Activated CD4-positive, alpha-beta memory T cell treated with anti-CD3 and anti-CD28 coated beads for 36 hours (primary cell): ENCODE measurements at places on chromosomes 13 and 19.

GRCh38 chr13:55615081-55615480, 1525.6 kb upstream of the PRR20A start:
- DNase-seq: no peak

GRCh38 chr19:47561440-47562057, 11.4 kb downstream of the ZNF541 start:
- DNase-seq: no peak

DNA sequence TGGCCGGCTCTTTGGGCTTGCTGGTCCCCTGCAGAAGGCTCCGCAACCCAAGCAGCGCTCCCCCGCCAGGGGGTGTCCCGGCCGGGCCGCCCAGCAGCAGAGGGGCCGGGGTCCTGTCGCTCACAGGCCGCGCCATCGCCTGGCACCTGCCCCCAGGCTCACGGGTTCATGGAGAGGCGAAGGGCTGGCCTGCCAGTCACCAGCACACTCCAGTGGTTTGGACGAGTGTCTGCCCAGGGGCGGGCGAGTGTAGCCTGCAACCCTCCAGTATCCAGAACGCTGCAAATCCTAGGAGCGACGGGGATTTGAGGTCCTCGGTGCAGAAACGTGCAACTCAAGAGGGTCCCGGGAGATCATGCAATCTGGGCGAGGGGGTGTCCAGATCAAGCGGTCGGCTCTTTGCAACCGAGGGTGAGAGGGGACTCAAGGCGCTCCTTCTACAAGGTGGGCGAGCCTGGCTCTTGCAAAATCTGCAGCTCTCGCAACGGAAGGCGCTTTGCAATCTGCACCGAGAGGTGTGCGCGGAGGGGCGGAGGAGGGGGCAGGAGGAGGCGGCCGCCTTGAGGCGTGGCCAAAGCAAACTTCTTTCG, at the start of gene DBP:
Gene DBP, minus strand, starts transcription at position 521 of the 590 bp plus-strand sequence. Its CDS starts 385 bp downstream, at position 136.
- no peak for DNase-seq

GRCh38 chr13:113157929-113158747, at the start of gene PROZ:
Gene PROZ, plus strand, starts transcription at chr13:113158648. Its CDS starts 13 bp downstream, at chr13:113158661.
- peak; percentile 0 for DNase-seq

DNA sequence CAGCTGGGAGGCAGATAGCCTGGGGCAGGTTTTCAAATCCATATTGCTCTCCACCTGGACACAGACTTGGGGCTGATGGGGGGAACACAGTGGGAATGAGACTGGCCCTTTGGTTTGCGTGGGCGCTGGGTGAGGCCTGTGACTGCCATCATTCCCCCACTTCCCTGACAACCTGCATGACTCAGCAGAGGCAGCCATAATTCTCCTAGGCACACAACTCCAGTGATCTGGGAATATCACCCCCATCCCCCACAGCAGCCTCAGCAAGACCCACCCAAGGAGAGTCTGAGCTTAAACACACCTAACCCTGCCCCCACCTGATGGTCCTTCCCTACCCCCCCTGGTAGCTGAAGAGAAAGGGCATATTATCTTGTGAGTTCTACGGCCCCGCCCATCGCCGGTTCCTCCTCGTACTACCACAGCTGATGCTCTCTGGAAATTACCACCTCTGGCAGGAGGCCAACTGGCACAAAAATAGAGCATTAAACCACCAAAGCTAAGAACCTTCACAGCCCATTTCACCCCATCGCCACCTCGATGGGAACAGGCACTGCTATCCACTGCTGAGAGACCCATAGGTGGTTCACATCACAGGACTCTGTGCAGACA, 71.0 kb downstream of the RNF17 start:
- DNase-seq: no peak

- peak; percentile 38 for DNase-seq
Measured at GRCh38 chr19:36032251-36033104, at the start of gene CLIP3. Gene CLIP3, minus strand, starts transcription at chr19:36032873. Its CDS starts 516 bp downstream, at chr19:36032357.

- no peak for DNase-seq
Measured at GRCh38 chr13:25946321-25946720, 105.5 kb downstream of the SHISA2 start.

DNA sequence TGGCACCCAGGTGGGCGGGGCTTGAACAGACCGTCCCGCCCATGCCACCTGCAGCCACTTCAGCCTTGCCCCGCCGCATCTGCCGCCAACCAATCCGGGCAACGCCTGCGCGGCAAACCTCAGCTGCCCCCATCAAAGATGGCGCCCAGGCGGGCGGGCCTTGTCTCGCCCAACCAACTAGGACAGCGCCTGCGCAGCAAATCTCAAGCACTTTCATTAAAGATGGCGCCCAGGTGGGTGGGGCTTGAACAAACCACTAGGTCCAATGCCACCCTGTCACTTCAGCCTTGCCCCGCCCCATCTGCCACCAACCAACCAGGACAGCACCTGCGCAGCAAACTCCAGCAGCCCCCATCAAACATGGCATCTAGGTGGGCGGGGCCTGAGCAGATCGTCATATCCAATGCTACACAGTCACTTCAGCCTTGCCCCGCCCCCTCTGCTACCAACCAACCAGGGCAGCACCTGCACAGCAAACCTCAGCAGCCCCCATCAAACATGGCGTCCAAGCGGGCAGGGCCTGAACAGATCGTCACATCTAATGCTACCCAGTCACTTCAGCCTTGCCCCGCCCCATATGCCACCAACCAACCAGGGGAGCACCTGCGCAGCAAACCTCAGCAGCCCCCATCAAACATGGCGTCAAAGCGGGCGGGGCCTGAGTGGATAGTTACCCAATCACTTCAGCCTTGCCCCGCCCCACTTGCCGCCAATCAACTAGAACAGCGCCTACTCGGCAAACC, 1.4 kb downstream of the PEG3 start:
- DNase-seq: no peak

GRCh38 chr13:47226516-47226915, 329.7 kb upstream of the HTR2A start:
- DNase-seq: no peak

DNA sequence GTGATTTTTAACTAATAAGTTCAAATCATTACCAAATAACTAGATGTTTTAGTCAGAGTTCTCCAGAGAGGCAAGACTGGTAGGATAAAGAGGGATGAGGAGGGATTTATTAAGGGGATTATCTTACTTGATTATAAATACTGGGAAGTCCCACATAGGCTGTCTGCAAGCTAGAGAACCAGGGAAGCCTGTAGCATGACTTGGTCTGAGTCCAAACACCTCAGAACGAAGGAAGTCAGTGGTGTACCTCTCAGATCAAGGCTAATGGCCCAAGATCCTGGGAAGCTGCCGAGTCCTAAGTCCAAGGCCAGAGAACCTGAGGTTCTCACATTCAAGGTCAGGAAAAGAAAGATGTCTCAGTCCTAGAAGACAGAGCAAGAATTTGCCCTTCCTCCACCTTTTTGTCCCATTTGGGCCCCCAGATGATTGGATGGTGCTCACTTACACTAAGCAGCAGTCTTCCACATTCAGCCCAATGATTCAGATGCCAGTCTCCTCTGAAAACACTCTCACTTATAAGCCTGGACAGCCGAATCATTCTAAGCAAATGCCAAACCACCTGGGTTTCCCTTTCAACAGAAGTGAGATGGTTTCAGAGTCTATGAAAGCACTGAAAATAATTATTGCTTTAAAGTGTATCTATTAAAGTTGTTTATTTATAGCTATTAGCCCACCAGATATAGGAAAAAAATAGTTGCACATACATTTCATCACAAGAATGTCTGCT, 1599.2 kb downstream of the OLFM4 start:
- DNase-seq: no peak

DNA sequence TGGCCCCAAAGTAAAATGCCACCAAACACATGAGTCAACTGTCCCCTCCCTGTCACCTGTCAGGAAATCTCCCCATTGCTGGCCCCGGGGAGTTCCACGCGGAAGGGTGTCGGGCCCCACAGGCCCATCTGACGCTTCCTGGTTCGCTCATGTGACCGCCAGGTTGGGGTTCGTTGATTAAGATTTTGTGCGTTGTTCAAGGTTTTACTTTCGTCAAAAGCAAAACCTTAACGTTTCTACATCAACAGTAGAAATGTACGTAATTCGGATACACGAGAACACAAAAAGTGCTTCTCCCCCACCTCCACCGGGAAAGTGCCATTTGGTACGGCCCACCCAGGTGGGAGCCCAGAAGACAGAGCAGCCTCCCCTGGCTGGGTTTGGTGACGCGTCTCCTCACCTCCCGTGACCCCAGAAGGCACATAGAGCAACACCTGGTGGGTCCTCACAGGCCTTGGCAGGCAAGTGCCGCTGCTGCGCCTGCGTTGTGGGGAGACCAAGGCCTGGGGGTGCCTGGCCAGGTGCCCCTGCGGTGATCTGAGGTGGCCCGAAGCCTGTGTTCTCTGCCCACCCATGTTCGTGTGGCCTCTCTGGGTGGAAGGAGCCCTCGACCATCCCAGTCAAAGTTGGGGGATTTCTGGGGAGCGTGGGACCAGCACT, 161.6 kb downstream of the KDM4B start:
- DNase-seq: peak; percentile 43

GRCh38 chr13:34000955-34001354, 183.0 kb downstream of the RFC3 start:
- DNase-seq: no peak

- no peak for DNase-seq
Measured at GRCh38 chr13:21557995-21558394, 46.0 kb downstream of the MICU2 start.

- no peak for DNase-seq
Measured at GRCh38 chr13:97256343-97256783, 34.2 kb downstream of the MBNL2 start.
